ENCODE measurements at places on chromosomes 6 and 20. TPM values are rescaled to one million over a fixed set of nuclear protein-coding genes. Genes with fewer than 3 reads are reported as not detected.

Gene TNF
- 21.8 TPM for total RNA-seq

Gene OXT
- total RNA-seq, result not detected

Gene FGD2
- 1.9 TPM for total RNA-seq

Gene LHFPL5
- total RNA-seq, result not detected

Gene CALHM5
- 0.10 TPM for total RNA-seq

Gene CLPSL1
- total RNA-seq, result not detected

Gene KHDC1L
- 0.67 TPM for total RNA-seq

Gene SEC63
- total RNA-seq, result 78.7 TPM

Gene CDH4
- total RNA-seq, result 0.69 TPM

- no peaks in the 10 kb centered on the region for H3K27me3 ChIP-seq
- no peak overlapping the region for H3K4me3 ChIP-seq
- DNase-seq, result no peak
- no peaks in the 10 kb centered on the region for H3K36me3 ChIP-seq
- no peaks in the 10 kb centered on the region for H3K4me1 ChIP-seq
- no peak overlapping the region for H3K27ac ChIP-seq
Measured at GRCh38 chr20:40547483-40548091, 141.4 kb downstream of the MAFB start.

- H3K4me1 ChIP-seq, result no peaks in the 10 kb centered on the region
- no peak overlapping the region for H3K4me3 ChIP-seq
- H3K27me3 ChIP-seq, result peaks cover 2% of the 10 kb centered on the region
- DNase-seq, result no peak
- H3K27ac ChIP-seq, result no peak overlapping the region
- no peaks in the 10 kb centered on the region for H3K36me3 ChIP-seq
Measured at GRCh38 chr6:2658788-2659187, 91.9 kb downstream of the MYLK4 start.

DNA sequence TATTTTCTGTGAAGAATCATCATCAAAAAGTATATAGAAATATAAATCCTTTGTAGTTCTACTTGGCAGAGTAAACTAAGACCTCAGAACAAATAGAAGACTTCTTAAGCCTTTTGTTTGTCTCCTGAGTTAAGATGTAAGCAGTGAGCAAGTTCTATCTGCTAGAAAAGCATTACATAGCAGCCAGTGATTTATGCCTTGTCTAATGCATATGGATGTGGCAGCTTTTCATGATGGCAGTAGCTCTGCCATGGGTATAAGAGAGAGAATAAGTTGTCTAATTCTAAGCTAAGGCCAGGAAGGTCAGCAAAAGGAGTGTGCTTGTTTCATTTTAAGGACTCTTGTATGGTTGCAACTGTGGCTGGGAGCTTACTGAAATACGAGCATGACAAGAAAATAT lies 920.2 kb downstream of the GRIK2 start:
- no peaks in the 10 kb centered on the region for H3K4me1 ChIP-seq
- H3K4me3 ChIP-seq, result no peak overlapping the region
- H3K27ac ChIP-seq, result no peak overlapping the region
- H3K27me3 ChIP-seq, result no peaks in the 10 kb centered on the region
- no peaks in the 10 kb centered on the region for H3K36me3 ChIP-seq

GRCh38 chr6:6384520-6384919 lies 64.1 kb upstream of the F13A1 start:
- H3K36me3 ChIP-seq, result no peaks in the 10 kb centered on the region
- H3K4me3 ChIP-seq, result no peak overlapping the region
- no peak for DNase-seq

DNA sequence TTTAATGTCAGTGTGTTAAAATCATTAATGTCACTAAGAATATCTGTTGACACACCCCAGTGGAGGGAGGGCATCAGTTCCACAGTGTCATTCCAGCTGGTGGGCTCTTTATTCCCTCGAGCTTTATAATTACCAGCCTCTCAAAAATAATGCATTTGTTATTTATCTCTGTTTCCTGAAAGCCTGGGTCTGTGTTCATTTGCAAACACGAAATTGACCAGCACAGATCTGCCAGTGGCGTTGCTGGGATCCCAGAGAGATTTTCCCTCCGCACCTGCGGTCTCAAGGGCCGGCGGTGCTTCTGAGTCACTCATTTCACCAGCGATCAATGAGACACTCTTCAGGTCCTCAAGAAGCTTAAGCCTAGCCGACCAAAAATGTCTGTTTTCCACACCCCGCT lies 5.7 kb upstream of the PYGB start:
- H3K4me3 ChIP-seq, result no peak overlapping the region
- peaks cover 5% of the 10 kb centered on the region for H3K4me1 ChIP-seq
- no peaks in the 10 kb centered on the region for H3K36me3 ChIP-seq
- no peak overlapping the region for H3K27ac ChIP-seq
- H3K27me3 ChIP-seq, result peaks cover 3% of the 10 kb centered on the region
- no peak for DNase-seq

DNA sequence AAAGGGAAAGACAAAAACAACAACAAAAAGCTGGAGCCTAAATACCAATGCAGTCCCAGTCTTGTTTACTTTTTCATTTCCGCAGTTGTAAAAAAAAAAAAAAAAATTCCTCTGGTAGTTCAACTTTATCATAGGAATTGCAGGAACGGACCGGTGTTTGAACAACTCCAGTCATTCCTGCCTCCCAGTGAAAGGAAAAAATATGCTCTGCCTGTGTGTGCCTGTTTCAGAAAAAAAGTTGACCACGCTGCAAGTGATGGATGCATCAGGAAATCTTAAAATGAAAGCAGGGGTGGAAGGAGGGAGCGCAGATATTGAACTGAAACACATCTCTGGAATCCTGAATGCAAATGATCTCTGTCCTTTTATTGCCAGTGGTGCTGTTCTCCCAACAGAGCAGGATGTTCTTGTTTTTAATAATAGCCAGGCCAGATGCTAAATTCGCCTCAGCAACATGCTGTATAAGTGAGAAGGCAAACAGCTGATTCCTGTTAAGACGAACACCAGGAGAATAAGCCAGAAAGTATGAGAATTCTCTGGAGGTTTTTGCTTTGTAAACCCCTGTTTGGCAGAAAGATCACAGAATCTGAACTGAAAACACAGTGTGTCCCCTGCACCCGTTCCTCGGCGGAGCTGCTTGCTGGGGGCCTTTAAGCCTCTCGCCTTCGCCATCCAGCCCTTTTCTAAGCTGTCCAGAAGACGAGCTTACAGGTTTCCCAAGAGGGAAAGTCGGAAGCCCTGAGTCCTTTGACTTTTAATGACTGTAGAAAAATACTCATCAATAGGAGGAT lies 178.4 kb upstream of the SUPT3H start:
- no peaks in the 10 kb centered on the region for H3K36me3 ChIP-seq
- no peak for DNase-seq
- H3K27me3 ChIP-seq, result no peaks in the 10 kb centered on the region
- H3K4me1 ChIP-seq, result no peaks in the 10 kb centered on the region

GRCh38 chr20:8242827-8243724 lies 111.0 kb downstream of the PLCB1 start:
- H3K4me1 ChIP-seq, result no peaks in the 10 kb centered on the region
- H3K27me3 ChIP-seq, result no peaks in the 10 kb centered on the region
- no peak for DNase-seq
- no peaks in the 10 kb centered on the region for H3K36me3 ChIP-seq

- no peaks in the 10 kb centered on the region for H3K27me3 ChIP-seq
- H3K4me1 ChIP-seq, result no peaks in the 10 kb centered on the region
- DNase-seq, result no peak
- H3K36me3 ChIP-seq, result peaks cover 27% of the 10 kb centered on the region
Measured at GRCh38 chr20:37797669-37798175, 103.9 kb downstream of the CTNNBL1 start.

DNA sequence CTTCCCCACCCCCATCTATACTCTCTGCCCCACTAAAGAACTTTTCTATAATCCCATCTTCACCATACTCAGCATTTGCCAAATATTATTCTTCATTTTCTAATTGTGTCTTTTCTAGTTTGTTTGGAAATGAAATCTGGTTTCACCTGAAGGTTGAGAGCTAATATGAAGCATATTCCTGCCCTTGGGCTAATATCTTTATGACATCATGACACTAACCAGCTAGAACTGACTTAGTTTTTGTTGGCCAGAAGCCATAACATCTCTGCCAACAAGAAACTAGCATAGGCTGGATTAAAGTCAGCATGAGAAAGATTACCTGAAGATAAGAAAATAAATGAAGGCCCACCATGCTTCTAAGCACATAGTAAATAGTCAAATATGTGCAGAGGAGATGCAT lies 16.7 kb downstream of the UNC5CL start:
- no peak overlapping the region for H3K4me3 ChIP-seq
- H3K27ac ChIP-seq, result no peak overlapping the region
- H3K36me3 ChIP-seq, result no peaks in the 10 kb centered on the region
- peaks cover 5% of the 10 kb centered on the region for H3K4me1 ChIP-seq

DNA sequence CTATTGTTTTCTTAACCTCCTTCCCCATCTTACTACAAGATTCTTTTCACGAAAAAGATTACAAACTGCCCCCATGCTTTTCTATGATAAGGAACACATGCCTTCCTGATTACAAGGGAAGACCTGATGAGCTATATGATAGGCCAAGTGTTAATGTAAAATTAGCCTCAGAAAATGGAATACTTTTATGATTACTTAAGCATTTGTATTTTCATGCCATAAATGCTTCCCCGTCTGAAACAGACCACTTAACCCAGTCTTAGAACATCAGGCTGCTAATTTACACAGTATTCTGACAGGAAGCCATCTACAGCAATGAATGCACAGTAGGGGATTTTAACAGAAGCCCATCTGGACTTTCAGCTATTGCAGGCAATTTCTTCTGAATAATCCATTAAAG lies 274.9 kb downstream of the HAO1 start:
- H3K27ac ChIP-seq, result no peak overlapping the region
- H3K4me3 ChIP-seq, result no peak overlapping the region
- DNase-seq, result no peak
- H3K27me3 ChIP-seq, result no peaks in the 10 kb centered on the region
- H3K4me1 ChIP-seq, result no peaks in the 10 kb centered on the region

GRCh38 chr6:33445119-33445603 lies 9.2 kb upstream of the ZBTB9 start:
- no peak for DNase-seq
- no peaks in the 10 kb centered on the region for H3K27me3 ChIP-seq
- H3K4me1 ChIP-seq, result no peaks in the 10 kb centered on the region
- H3K27ac ChIP-seq, result peak overlapping the region; percentile 5

DNA sequence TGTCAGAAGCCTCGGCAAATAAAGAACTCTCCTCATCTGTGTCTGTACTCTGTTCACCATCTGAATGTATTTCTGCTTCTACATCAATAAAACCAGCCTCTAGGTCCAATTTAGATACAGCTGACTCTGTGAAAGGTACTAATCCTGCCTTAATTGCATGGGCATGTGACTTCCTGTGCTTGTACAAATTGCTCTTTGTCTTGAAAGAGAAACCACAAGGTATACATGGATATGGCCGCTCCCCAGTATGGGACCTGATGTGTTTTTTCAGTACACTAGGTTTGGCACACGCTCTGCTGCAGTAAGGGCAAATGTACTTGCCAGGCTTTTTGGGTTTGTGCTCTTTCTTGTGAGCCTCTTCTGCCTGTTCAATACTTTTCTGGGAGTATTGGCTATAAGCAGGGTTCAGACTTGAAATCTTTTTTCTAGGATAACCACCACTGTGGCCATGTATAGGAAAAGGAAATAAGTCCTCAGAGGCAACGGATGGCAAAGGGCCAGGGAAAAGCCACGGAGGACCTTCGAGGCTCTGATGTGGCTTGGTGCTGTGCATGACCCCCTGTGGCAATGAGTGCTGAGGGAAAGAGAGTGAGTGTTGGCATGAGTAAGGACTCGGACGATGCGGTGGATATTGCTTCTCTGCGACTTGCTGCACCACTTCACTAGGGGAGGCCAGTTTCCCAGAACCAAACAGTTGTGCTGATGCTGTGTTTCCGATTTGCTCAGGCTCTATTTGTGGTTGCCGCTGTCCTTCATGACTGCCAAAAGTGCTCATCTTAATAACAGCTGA lies 170.9 kb downstream of the HIVEP2 start:
- peaks cover 59% of the 10 kb centered on the region for H3K36me3 ChIP-seq
- H3K27me3 ChIP-seq, result no peaks in the 10 kb centered on the region
- peaks cover 24% of the 10 kb centered on the region for H3K4me1 ChIP-seq
- H3K27ac ChIP-seq, result no peak overlapping the region
- DNase-seq, result peak; percentile 16
- H3K4me3 ChIP-seq, result peak overlapping the region; percentile 21

GRCh38 chr20:45218124-45218523 lies 3.0 kb upstream of the SEMG2 start:
- no peak overlapping the region for H3K27ac ChIP-seq
- no peak for DNase-seq
- peaks cover 4% of the 10 kb centered on the region for H3K27me3 ChIP-seq
- no peaks in the 10 kb centered on the region for H3K36me3 ChIP-seq
- H3K4me1 ChIP-seq, result no peaks in the 10 kb centered on the region

- no peak overlapping the region for H3K4me3 ChIP-seq
- H3K27ac ChIP-seq, result no peak overlapping the region
- H3K4me1 ChIP-seq, result no peaks in the 10 kb centered on the region
- no peak for DNase-seq
- no peaks in the 10 kb centered on the region for H3K27me3 ChIP-seq
Measured at GRCh38 chr6:4294636-4295035, 159.3 kb upstream of the ECI2 start.

- H3K4me3 ChIP-seq, result no peak overlapping the region
- H3K4me1 ChIP-seq, result peaks cover 8% of the 10 kb centered on the region
- DNase-seq, result peak; percentile 53
- no peaks in the 10 kb centered on the region for H3K36me3 ChIP-seq
Measured at GRCh38 chr20:31835977-31836852, 9.2 kb downstream of the FOXS1 start.

- DNase-seq, result no peak
- H3K4me3 ChIP-seq, result no peak overlapping the region
- H3K27me3 ChIP-seq, result no peaks in the 10 kb centered on the region
- H3K36me3 ChIP-seq, result no peaks in the 10 kb centered on the region
- no peaks in the 10 kb centered on the region for H3K4me1 ChIP-seq
Measured at GRCh38 chr6:18445228-18445627, 58.1 kb downstream of the RNF144B start.

GRCh38 chr20:39069976-39070375 lies 107.8 kb downstream of the DHX35 start:
- H3K27ac ChIP-seq, result no peak overlapping the region
- no peaks in the 10 kb centered on the region for H3K36me3 ChIP-seq
- no peak for DNase-seq
- H3K4me3 ChIP-seq, result no peak overlapping the region
- no peaks in the 10 kb centered on the region for H3K4me1 ChIP-seq

DNA sequence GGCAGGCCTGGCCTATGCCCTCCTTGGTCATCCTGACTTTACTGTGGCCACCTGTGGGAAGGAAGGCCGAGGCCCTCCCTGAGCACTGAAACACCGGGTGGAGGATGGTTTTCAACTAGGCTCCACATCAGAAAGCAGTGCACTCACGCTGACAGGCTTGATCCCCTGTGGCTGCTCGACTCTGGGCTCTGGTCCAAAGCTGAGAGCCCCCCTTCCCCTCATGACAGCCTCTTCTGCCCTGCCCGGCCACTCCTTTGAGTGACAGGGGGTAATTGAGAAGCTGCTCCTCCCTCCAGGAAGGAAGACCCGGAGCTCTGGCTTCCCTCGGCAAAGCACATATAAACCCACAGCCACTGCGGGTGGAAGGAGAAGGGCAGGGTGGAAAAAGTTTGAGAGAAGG lies 43.6 kb downstream of the MUC22 start:
- DNase-seq, result no peak
- no peaks in the 10 kb centered on the region for H3K36me3 ChIP-seq
- H3K4me3 ChIP-seq, result no peak overlapping the region
- peaks cover 11% of the 10 kb centered on the region for H3K27me3 ChIP-seq
- H3K4me1 ChIP-seq, result no peaks in the 10 kb centered on the region
- H3K27ac ChIP-seq, result no peak overlapping the region
